ENCODE measurements at places on chromosomes 7 and 10. TPM values are rescaled to one million over a fixed set of nuclear protein-coding genes. Genes with fewer than 3 reads are reported as not detected.

GRCh38 chr10:42482411-42482810, 156.0 kb downstream of the ZNF33B start:
- no peak for DNase-seq

GRCh38 chr10:107028236-107028635, 136.3 kb downstream of the SORCS1 start:
- no peak for DNase-seq

GRCh38 chr10:91884536-91884935, 24.8 kb downstream of the FGFBP3 start:
- no peak for DNase-seq

GRCh38 chr7:33233659-33234058, 104.3 kb downstream of the BBS9 start:
- no peak for DNase-seq

DNA sequence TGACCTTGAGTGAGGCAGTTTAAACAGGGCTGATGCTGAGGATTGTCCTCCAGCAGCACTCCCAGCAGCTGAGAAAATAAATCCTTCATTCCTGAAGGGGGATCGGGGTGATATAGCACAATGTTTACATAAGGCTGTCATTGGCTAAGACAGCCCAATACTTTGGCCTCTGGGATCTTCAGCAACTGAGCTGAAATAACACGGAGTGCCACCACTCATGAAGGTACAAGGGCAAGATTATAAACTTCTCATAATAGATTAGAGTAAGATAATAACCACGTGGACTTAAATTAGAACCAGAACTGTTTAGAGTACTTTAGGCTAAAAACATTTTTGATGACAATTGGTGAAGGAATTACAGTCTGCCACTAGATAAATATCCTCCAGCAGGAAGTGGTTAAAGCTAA, 70.0 kb upstream of the PAPSS2 start:
- no peak for DNase-seq

DNA sequence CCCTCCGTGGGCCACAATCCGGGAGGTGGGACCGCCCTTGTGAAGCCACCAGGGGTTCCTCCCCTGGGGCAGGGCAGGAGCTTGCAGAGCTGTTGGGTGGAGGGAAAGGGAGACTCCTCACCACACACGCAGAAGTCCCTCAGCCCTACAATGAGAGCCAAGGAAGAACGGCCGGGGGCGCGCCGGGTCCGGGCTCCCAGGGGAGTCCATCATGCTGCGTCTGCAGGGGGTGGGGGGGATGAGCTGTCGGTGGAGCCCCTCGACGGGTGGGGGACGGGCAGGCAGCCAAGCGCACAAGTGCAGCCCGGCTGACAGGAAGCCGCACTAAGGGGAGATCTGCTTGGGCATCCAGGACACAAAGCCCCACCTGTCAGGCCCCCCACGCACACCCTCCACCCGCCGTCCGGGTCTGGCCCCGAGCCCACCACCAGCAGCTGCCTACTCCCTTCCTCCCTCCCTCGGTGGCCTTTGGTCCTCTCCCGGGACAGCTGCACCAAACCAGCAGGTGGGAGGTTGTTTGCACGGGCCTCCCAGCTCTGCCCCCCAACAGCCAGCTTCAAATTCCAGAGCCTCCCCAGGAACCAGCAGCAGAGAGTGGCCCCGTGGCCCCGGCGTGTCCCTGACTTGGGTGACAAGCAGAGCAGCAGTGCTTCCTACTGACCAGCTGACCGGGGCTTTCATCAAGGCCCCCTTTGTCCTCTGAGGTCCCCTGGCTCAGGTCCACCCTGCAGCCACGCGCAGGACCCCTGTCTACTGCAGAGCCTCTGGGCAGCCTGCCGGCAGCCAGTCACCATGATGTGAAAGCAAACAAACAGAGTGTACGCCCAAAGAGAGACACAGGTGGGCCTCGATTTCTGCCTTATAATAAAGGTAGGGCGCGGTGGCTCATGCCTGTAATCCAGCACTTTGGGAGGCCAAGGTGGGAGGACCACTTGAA, 50.3 kb downstream of the HIP1 start:
- DNase-seq, result no peak

- no peak for DNase-seq
Measured at GRCh38 chr7:28076423-28077200, 104.0 kb downstream of the JAZF1 start.

DNA sequence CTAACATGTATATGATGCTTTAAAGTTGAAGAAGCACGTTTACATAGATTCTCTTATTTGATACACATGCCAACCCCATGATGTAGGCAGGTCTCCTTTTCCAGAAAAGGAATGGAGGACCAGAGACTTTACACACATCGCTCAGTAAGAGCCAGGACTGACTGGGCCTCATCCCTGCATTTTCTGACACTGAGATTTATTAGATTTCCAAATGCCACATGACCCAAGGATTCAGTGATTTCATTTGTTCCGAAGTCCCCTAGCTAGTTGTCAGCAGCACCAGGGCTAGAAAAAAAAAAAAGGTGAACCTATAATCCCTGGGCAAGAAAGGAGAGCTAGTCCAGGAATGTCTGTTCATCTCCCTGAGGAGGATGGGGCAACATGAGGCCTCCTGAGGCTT, 143.3 kb upstream of the AGK start:
- DNase-seq, result no peak

DNA sequence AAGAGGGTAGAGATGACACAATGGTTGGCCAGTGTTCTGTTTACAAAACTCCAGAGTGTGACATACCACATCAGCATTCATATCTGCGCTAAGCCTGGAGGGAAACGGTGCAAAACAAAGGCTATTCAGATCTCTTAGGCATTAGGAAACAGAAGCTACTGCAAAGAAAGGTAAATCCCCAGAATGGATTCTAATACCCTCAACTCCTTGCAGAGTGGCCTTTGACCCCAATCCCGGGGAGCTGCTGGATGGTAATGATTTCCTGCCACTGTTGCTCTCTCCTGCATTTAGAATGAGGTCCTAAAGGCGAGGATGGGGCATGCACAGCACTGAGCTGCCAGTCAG, 65.2 kb downstream of the AOAH start:
- no peak for DNase-seq

The SUV39H2 gene
- 0.95 TPM for total RNA-seq

The CALCR gene
- total RNA-seq, result not detected

The C7orf57 gene
- not detected for total RNA-seq

The CALML3 gene
- not detected for total RNA-seq

The XRCC2 gene
- 0.49 TPM for total RNA-seq

The SPDYE8 gene
- total RNA-seq, result not detected

The NKX1-2 gene
- total RNA-seq, result not detected

The NAT16 gene
- total RNA-seq, result not detected

The AKR1D1 gene
- not detected for total RNA-seq

The FAM25G gene
- not detected for total RNA-seq

Measured in thoracic aorta (tissue), 2 donors.